ENCODE measurements at places on chromosomes 6 and 20. TPM values are rescaled to one million over a fixed set of nuclear protein-coding genes. Genes with fewer than 3 reads are reported as not detected.

C6orf132 gene
- total RNA-seq = 3.4 TPM

PPIL6 gene
- total RNA-seq = 1.5 TPM

GRCh38 chr6:8084586-8084985 is 17.8 kb downstream of the EEF1E1 start:
- no peak for DNase-seq

- no peak for DNase-seq
Measured at GRCh38 chr20:22768266-22769178, 184.2 kb upstream of the FOXA2 start.

All from heart left ventricle (tissue), 16 donors.